Osteocyte (in vitro differentiated cells): ENCODE measurements at places on chromosomes 3 and 15. TPM values are rescaled to one million over a fixed set of nuclear protein-coding genes. Genes with fewer than 3 reads are reported as not detected.

DNA sequence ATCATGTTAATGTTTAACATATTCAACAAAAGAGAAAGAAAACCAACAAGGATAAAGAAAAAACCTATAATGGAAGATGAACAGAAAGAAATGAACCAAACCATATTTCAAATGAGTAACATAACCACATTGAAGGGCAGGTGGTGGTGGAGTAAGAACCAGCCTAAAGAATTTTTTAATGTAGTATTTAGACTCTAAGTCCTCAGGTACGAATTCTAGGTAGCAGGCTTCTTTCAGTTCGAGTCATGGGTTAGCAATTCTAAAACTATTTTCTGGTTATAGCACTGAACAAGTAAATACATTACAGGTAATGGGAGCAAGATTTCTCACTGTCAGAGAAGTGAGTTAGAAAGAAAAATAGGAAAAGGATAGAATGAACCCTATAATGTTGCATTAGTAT lies 24.4 kb downstream of the DCBLD2 start:
- peaks cover 21% of the 10 kb centered on the region for H3K4me1 ChIP-seq
- DNase-seq, result no peak
- no peak overlapping the region for H3K27ac ChIP-seq

DNA sequence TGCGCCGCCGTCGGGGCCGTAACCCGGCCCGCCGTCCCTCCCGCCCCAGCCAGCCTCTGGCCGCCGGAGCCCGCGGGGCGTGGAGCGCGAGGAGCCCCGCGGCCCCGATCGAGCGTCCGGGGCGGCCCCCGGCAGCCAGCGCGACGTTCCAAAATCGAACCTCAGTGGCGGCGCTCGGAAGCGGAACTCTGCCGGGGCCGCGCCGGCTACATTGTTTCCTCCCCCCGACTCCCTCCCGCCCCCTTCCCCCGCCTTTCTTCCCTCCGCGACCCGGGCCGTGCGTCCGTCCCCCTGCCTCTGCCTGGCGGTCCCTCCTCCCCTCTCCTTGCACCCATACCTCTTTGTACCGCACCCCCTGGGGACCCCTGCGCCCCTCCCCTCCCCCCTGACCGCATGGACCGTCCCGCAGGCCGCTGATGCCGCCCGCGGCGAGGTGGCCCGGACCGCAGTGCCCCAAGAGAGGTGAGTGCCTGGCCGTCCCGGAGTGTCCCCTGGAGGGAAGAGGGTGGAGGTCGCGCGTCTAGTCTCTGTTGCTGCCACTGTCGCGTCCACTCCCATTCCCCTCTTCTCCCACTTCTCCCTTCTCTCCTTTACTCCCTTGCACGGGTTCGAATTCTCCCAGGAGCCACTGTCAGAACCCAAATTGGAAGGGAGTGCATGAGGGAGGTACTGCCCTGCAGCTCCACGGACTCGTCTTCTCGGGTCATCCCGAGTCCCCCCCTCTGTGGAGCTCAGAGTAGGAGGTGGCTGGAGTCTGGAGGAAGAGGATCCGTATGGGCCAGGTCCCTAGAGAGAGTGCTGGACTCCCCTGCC lies 585 bp downstream of the CSK start:
- H3K27me3 ChIP-seq, result no peaks in the 10 kb centered on the region
- H3K27ac ChIP-seq, result peak overlapping the region; percentile 79
- DNase-seq, result no peak
- peak overlapping the region; percentile 81 for H3K4me3 ChIP-seq

DNA sequence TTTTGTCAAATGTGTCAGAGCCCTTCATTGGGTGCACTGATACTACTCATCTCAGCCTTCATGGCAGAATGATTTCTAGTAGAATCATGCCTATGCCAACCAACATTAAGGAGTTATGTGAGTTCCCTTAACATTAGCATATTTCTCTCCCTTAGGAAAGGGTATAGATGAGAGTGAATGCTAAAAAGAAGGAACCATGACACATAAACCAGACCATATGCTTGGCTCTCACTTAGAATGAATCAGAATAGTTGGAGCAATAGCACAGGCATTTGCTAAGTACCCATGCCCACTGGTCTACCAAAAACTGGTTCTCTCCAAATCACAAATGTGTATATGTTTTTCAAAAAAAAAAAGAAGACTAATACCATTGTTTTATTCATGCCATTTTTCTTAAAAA lies 51.1 kb downstream of the STRIT1 start:
- H3K4me3 ChIP-seq, result no peak overlapping the region
- H3K36me3 ChIP-seq, result no peaks in the 10 kb centered on the region
- H3K27me3 ChIP-seq, result no peaks in the 10 kb centered on the region
- no peak overlapping the region for H3K27ac ChIP-seq
- no peak for DNase-seq
- H3K4me1 ChIP-seq, result peaks cover 30% of the 10 kb centered on the region

P2RY14 gene
- total RNA-seq, result not detected in 2 replicates

CPEB1 gene
- 0.13 and 0.65 TPM in 2 replicates for total RNA-seq

EPHB3 gene
- 10.6 and 11.4 TPM in 2 replicates for total RNA-seq

GRCh38 chr3:176159796-176160195 lies 1037.5 kb downstream of the TBL1XR1 start:
- H3K36me3 ChIP-seq, result no peaks in the 10 kb centered on the region
- H3K27ac ChIP-seq, result no peak overlapping the region
- H3K4me3 ChIP-seq, result no peak overlapping the region
- no peaks in the 10 kb centered on the region for H3K4me1 ChIP-seq
- DNase-seq, result no peak
- H3K27me3 ChIP-seq, result peaks cover 3% of the 10 kb centered on the region

GOLGA8R gene
- total RNA-seq, result 4.9 and 5.4 TPM in 2 replicates

LRRC3B gene
- total RNA-seq, result not detected in 2 replicates

SLC15A2 gene
- 0.40 and 0.50 TPM in 2 replicates for total RNA-seq

KLHL40 gene
- not detected in 2 replicates for total RNA-seq

CACNA1D gene
- total RNA-seq, result 0.48 and 0.57 TPM in 2 replicates

ARNT2 gene
- total RNA-seq, result 68.1 and 72.4 TPM in 2 replicates

DNA sequence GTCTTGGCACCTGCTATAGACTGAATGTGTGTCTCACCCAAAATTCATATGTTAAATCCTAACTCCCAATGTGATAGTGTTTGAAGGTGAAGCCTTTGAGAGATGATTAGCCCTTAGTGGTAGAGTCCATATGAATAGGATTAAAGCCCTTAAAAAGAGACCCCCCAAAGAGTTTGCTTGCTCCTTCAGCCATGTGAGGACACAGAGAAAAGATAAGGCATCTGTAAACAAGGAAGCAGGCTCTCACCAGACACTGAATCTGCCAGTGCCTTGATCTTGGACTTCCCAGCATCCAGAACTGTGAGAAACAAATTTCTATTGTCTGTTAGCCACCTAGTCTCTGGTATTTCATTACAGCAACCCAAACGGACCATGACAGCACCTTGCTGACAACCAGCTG lies 16.6 kb downstream of the KPNA1 start:
- no peak for DNase-seq
- H3K36me3 ChIP-seq, result peaks cover 22% of the 10 kb centered on the region
- H3K27ac ChIP-seq, result peak overlapping the region; percentile 54
- H3K4me1 ChIP-seq, result peaks cover 29% of the 10 kb centered on the region
- H3K4me3 ChIP-seq, result no peak overlapping the region
- H3K27me3 ChIP-seq, result no peaks in the 10 kb centered on the region

KBTBD13 gene
- not detected in 2 replicates for total RNA-seq

DNA sequence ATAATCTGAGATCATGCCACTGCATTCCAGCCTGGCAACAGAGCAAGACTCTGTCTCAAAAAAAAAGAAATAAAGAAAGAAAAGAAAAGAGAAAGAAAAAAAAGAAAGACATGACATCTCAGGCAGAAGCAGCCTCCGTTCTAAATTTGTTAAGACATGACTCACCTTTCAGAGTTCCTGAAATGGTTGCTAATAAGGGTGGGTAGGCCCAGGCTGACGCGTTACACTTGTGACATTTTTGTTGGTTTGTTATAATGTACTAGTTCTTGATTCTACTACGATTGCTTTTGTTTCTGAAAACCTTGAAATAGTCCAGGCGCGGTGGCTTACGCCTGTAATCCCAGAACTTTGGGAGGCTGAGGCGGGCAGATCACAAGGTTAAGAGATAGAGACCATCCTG lies 21.0 kb downstream of the SLC25A20 start:
- H3K36me3 ChIP-seq, result peaks cover 4% of the 10 kb centered on the region
- H3K27ac ChIP-seq, result no peak overlapping the region
- H3K27me3 ChIP-seq, result no peaks in the 10 kb centered on the region
- H3K4me3 ChIP-seq, result no peak overlapping the region

DNA sequence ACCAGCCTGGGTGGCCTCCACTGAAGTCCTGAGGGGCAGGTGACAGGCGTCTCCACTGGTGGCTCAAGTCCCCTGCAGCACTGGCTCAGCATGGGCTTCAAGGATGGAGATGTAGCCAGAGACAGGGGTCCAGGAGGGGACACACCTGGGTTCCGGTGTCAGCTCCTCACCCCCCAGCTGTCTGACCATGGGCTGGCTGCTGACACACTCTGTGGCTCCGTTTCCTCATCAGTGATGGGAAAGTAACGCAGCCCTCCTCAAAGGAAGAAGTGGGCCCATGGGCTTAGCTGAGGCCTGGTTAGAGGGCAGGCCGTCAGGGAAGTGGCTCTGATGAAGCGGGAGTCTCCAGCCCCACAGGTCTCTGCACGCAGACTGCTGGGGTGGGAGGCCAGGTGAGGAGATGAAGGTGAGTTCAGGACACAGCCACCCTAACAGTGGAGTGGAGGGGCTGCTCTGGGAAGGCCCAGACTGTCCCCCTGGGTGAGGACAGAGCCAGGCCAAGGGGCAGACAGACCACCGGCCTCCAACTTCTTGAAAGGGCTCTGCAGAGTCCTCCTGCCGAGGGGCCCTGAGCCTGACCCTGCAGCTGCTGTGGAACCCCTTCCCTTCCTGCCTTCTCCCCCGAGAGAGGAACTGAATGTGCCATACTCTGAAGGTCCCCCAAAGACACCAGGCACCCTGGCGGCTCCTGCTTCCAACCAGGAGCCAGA lies 24.0 kb downstream of the PSTPIP1 start:
- H3K27me3 ChIP-seq, result no peaks in the 10 kb centered on the region
- no peaks in the 10 kb centered on the region for H3K36me3 ChIP-seq
- H3K4me1 ChIP-seq, result peaks cover 20% of the 10 kb centered on the region
- DNase-seq, result no peak

DNA sequence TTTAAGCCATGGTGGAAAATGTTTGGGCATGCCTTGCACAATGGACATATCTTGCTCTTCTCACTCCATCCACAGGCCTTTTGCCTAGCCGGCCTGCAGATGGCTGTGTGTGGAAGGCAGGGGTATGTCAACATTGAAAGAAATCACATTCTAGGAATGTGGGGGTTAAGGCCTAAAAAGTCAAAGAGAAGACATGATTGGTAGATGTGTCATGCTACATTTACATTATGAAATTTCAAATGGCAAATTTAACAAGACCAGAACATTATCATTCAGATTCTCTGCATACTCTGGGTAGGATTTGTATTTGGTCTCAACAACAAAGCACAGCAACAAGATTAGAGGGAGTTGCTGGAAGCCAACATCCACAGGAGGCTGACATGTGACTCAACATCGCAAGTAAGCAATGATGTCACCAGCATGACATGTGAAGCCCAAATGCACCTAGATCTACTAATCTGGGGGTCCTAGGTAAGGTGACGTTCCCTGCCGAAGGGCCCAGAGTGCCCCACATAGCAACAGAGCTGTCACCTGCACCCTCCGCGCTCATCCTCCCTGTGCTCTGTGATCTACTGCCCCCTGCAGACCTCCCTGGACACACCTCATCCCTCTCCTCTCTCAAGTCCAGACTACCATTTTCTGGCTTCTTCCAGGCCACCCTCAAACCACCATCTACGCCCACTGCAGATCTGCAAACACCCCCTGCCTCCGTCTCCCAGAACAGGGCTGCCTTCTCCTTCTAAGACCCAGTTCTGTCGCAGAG lies 39.4 kb downstream of the CLDN18 start:
- H3K4me1 ChIP-seq, result peaks cover 6% of the 10 kb centered on the region
- peaks cover 3% of the 10 kb centered on the region for H3K36me3 ChIP-seq
- H3K27ac ChIP-seq, result no peak overlapping the region
- DNase-seq, result no peak

ZDHHC19 gene
- total RNA-seq, result not detected in 2 replicates

- peaks cover 8% of the 10 kb centered on the region for H3K4me1 ChIP-seq
- H3K27ac ChIP-seq, result peak overlapping the region; percentile 95
- H3K4me3 ChIP-seq, result no peak overlapping the region
Measured at GRCh38 chr3:47420511-47421484, 40.0 kb downstream of the PTPN23 start.

DNA sequence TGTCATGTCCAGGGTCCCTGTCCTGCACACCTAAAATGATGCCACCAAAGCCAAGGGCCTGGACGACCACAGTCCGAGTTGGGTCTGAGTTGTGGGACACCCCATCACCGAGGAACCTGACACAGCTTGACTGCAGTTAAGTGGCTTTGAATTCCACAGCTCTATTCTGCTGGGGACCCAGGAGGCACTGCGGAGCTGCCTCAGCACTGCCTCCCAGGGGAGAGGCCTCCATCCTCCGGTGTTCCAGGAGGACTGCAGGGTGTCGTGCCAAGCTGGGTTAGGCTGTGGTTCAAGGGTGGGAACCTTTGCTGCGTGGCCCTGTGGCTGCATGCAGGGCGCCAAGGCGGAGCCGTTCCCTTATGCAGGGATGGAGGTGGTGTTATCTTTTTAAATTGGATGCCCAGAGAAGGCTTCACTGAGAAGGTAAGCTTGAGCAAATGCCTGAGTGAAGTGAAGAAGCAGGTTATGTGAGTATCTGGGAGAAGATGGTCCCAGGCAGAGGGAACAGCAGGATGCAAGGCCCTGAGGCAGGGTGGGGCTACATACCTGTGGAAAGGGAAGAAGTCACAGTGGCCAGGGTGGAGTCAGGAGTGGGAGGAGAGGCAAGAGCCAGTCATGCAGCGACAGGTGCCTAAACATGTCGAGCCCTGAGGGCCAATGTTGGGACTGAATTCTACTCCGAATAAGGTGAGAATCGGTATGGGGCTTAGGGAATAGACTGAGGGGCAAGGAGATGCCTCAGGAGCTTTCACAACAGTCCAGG lies 144.8 kb downstream of the TPRA1 start:
- H3K4me3 ChIP-seq, result no peak overlapping the region
- no peak overlapping the region for H3K27ac ChIP-seq
- no peaks in the 10 kb centered on the region for H3K4me1 ChIP-seq
- H3K36me3 ChIP-seq, result no peaks in the 10 kb centered on the region

DNA sequence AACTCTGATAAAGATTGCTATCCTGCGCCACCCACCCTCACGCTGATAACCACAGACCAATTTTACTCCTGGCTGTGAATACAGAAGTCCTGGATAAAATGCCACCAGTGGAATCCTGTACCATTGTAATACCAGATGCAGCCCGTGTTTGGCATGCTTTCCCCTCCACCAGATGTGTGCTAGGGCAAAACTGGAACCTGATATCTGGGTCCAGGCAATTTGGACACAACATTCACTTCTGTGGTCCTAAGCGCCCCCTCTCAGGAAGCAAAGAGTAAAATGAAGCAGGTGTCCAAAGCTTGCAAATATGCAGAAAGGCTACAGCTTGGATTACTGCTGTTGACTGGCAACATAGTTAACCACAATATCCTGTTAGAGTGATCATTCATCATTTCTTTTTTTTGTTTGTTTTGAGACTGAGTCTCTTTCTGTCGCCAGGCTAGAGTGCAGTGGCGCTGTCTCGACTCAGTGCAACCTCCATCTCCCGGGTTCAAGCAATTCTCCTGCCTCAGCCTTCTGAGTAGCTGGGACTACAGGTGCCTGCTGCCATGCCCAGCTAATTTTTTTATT lies 32.8 kb downstream of the LOXL1 start:
- H3K4me1 ChIP-seq, result peaks cover 41% of the 10 kb centered on the region
- no peak overlapping the region for H3K4me3 ChIP-seq
- no peaks in the 10 kb centered on the region for H3K27me3 ChIP-seq
- no peak for DNase-seq
- H3K27ac ChIP-seq, result peak overlapping the region; percentile 11

GRCh38 chr3:4394048-4394447 lies 73.0 kb downstream of the SUMF1 start:
- no peak for DNase-seq
- no peaks in the 10 kb centered on the region for H3K27me3 ChIP-seq
- peaks cover 13% of the 10 kb centered on the region for H3K36me3 ChIP-seq
- H3K4me3 ChIP-seq, result no peak overlapping the region

NPRL2 gene
- 21.0 and 25.9 TPM in 2 replicates for total RNA-seq
